ENCODE measurements at places on chromosomes 12 and 14.

- DNase-seq = no peak
Observed at GRCh38 chr14:31968956-31969698, 108.0 kb upstream of the ARHGAP5 start.

DNA sequence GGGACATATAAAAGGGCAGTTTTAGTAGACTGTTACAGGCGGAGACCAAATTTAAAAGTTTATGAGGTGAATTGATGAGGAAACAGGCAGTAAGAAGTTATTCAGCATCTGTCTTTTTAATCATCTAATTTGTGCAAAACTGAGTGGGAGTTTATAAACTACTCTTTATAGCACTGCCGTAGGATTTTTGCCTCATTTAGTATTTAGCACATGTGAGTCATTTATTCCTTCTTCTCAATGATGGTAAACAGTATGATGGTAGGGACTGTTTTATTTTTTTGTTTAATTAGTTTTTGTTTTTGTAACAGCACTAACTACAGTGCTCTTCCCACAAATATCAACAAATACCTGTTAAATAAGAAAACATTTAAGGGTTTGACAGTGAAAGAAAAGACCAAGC, 20.6 kb downstream of the TOGARAM1 start:
- no peak for DNase-seq

DNA sequence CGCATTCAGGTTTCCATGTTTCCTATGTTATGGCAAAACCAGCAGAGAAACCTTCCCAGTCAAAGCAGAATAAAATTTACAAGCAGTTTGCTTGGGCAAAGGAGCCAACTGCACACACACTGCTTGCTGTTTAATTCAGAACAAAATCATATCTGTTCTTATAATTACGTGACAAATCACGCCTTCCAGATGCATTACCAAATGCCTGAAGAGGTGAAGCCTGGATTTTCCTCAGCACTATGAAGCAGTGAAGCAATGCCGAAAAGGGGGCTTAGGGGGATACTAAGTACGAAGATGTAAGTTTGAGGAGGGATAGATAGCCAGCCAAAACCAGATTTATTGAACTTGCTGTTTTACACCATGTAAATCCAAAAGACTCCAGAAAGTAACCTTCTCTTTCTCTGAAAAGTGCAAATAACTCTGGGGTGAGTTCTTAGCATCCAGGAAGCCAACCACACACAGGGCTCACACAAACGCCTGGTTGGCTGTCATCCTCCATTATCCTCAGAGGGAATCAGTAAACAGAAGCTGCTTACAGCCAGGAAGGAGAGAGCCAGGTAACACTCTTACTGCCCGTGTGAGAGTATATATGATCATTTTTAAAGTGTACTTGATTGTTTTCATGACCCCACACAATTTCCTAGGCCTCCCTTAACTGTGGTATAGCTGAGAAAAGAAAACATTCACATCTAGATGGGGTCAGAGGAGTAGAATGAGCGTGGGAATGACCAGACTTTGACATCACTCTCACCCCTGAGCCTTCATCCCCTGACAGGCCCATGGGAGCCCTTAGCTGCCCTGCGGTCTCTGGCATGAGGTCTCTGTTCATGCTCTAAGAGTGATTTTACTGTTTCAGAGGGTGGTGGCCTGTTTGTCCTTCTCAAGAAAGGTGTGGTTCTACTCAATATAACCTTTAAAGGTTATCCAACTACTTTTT, 442.5 kb downstream of the EGLN3 start:
- no peak for DNase-seq

GRCh38 chr14:36454599-36455240, 65.3 kb downstream of the NKX2-1 start:
- DNase-seq = no peak

- no peak for DNase-seq
Observed at GRCh38 chr14:47012533-47013280, 361.1 kb upstream of the RPL10L start.

DNA sequence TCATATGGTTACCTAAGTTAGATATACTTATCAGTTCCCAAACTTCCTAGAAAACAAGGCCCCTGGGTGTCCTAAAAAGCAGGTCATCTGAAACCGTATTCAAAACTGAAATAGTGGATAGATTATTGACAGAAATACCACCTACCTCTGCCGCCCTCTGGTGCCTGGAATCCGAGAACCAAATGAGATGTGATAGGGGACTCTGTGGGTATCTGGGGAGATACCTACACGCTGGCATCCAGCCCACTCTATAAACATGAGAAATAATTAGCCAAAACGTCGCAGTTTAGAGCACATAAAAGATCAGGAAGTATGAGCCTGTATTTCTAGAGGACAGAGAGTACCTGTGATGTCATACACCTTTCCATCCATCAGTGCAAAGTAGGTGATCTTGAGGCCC, 4.4 kb downstream of the ORMDL2 start:
- no peak for DNase-seq

DNA sequence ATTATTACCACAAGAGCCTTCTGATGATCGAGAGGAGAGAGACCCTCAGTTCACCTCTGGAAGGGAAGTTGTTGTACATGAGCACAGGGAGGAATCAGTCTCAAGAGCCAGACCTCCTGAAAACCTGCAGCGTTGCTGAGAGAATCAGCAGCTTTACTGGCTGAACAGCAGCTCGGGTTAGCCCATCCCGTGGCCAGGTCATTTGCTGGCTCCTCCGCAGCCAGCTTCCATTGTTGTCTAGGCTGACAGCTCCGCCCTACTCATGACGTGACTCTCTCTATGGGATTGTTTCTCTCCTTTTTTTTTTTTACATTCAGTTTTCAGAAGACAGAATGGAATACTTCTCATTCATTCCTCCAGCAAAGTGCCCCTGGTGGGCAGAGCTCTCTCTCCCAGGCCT, 69.9 kb downstream of the TGFB3 start:
- DNase-seq = no peak

DNA sequence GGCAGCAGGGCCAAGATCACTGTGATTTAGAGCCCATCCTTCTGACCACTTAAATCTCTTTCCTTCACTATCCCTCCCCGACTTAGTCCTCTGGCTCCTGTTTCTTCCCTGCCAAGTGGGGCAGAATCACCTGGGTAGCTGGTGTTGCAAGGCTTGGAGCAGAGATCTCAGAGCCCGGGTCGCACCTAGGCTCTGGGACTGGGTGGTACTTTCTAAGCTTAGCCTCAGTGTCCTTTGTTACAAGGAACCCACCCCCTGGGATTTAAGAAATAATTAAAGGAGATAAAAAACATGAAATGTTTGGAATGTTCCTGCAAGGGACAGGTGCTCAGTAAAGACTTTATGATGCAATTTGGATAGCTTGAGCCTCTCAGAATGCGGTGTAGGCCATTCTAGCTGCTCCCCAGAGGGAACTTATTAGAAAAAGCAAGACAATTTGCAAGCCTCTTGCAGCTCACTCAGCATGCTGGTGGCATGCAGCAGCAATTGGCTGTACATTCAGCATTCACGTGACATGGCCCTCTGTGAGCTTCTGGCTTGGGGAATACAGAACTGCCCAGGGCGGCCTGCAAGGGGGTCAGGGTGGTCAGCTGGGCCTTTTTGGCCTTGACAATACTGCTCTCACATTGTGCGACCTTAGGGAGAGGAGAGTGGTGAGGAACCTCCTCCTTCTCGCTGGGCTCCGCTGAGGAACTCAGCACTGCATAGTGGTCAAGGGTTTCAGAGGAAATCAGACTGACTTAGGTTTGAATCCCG, 16.8 kb downstream of the C14orf132 start:
- DNase-seq = no peak

Measured in activated T-helper 1 cell treated with Interleukin-2 at 50 U/mL for 16 hours (primary cell).